Caco-2 (cell line): ENCODE measurements at places on chromosomes 16 and 17. TPM values are rescaled to one million over a fixed set of nuclear protein-coding genes. Genes with fewer than 3 reads are reported as not detected.

GRCh38 chr17:39062846-39063680 lies 88.4 kb downstream of the PLXDC1 start:
- H3K4me1 ChIP-seq = no peaks in the 10 kb centered on the region
- no peak for DNase-seq
- no peak overlapping the region for H3K27ac ChIP-seq
- no peaks in the 10 kb centered on the region for H3K27me3 ChIP-seq

GRCh38 chr16:66366433-66367299 lies at the start of gene CDH5:
Gene CDH5, plus strand, starts transcription at chr16:66366691. Its CDS starts 12,647 bp downstream, at chr16:66379338.
- H3K4me3 ChIP-seq = no peak within 1 kb of the TSS
- H3K27ac ChIP-seq = no peak within 1 kb of the TSS
- no peaks in the 10 kb centered on the region for H3K36me3 ChIP-seq
- peaks cover 8% of the 10 kb centered on the region; the same call in 1 of the 2 replicates for H3K4me1 ChIP-seq
- no peak for DNase-seq

The PLEKHG4 gene
- 91.0 and 96.4 TPM in 2 replicates for total RNA-seq

GRCh38 chr16:80990978-80991377 lies 15.7 kb downstream of the CMC2 start:
- H3K4me1 ChIP-seq = peaks cover 53% of the 10 kb centered on the region
- H3K36me3 ChIP-seq = 0 out of 2 replicates have a peak, but pooled peaks cover 1% of the 10 kb centered on the region
- H3K27ac ChIP-seq = no peak overlapping the region
- H3K27me3 ChIP-seq = no peaks in the 10 kb centered on the region
